Activated CD8-positive, alpha-beta T cell treated with anti-CD3 and anti-CD28 coated beads for 36 hours (primary cell): ENCODE measurements at places on chromosomes 16 and 17.

DNA sequence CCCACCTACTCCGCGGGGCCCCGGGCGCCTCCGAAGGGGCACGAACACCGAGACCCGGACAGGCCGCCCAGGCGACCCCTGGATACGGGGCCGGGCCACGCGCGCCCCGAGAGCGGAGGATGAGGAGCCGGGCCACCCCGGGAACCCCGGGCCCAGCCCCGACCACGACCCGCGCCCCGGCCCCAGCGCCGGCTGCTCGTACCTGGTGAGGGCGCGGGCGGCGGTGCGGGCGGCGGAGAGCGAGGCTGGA, 192 bp downstream of the FASN start:
- DNase-seq, result peak; percentile 32

GRCh38 chr17:4858882-4859260, 25.7 kb downstream of the MINK1 start:
- DNase-seq, result no peak

DNA sequence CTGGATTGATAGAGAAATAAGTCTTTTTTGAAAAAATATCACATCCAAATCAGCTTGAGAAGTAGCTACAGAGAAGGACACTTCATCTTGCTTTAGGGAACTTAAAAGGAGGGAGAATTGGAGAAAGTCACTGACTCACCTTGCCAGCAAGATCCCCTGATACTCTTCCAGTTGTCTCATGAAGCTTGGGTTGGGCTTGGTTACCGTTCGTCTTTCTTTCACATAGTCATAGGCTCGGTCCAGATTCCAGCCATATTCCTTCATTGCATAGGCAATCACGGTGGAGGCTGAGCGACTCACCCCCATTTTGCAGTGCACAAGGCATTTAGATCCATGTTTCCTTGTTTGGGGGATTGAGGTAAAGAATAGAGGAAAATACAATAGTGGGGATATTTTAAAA, 25.3 kb upstream of the CORO6 start:
- no peak for DNase-seq

DNA sequence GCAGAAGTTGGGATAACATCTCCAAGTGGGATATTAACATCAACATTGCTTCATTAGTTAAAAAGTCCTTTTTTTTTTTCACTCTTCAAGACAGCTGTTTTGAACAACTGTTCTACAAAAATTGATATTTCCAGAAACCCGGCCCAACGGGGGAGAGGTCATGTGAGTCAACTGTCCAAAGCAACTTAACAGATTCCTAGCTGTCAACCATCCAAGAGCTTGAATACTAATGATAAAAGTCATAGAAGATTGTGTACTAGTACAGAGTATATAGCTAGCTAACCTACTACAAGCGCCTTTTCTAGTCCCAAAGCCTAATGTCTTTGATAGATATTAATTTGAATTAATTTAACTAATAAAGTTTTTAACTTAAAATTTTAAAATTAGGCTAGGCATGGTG, 172.0 kb downstream of the CYB561 start:
- no peak for DNase-seq

GRCh38 chr17:8941520-8941919, 24.0 kb downstream of the PIK3R5 start:
- DNase-seq, result peak; percentile 89

GRCh38 chr17:45935710-45936509, 41.6 kb downstream of the MAPT start:
- DNase-seq, result no peak

GRCh38 chr16:85220125-85220839, 108.0 kb upstream of the CIBAR2 start:
- no peak for DNase-seq

DNA sequence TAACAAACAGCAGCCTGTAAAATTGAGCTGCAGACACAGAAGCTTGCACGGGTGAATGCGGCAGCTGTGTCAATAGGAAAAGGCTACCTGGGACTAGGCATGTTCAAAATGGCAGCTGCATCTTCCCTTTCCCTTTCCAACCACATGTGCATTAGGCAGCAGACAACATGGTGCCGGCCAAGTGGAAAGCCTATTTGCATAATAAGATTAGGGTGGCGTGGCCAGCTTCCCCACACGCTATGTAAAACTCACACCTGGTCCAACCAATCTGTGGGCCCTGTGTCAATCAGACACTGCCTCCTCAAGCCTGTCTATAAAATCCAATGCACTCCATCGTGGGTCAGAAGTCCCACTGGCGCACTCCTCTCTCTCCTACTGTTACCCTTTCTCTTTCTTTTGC, 61.0 kb upstream of the RBBP6 start:
- no peak for DNase-seq

DNA sequence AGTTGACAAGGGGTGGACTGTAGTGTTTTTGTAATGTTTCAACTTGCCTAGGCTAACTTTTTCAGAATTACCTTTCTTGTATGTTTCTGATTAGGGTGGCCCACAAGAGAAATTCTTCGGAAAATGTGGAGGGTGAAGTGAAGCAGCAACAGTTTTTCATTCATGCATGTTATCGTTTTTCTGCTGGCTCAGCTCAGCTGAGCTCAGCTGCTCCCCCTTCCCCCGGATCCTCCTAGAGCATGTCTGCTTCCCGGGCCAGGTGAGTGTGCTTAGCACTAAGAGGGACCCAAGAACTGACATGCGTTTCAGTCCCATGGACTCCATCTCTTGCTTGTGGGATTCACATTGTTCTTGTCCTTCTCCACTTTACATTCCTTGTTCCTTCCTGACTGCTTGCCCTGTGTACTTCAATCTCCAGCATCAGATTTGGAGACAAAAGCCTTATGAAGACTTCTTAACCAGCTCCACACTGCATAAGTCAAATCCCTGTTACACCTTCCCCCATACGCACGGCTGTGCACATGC, 33.6 kb downstream of the SCPEP1 start:
- DNase-seq, result no peak
